Stimulated activated CD8-positive, alpha-beta memory T cell treated with anti-CD3 and anti-CD28 coated beads, Interleukin-15, amount 100 ng/mL, for 48 hours (primary cell): ENCODE measurements at places on chromosomes 11 and 22.
A peak's percentile ranks its signal among the peaks of the same experiment; 100 is the strongest.

DNA sequence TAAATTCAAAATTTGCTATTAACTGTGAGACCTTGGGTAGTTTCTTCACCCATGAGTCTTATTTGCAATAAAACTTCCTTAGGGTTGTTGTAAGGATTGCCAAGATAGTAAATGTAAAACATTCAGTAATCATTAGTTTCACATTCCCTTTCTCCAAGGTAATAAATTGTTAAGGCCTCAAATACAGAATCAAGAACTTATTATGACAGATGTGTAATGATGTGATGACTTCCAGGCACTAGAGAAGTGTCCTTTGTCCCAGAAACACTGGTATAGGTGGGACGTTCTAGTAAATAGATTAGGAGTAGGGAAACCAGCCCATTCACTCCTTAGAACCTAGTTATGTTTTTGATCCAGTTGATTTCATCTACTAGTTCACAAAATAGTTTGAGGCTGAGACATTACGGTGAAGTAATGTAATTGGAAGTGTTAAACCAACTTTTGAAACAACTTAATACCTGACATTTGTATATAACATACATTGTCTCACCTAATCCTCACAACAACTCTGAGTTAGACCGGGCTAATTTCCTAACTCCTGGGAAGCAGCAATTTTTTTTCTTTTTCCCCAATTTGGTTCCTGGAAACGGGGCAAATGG, 25.5 kb downstream of the CTNND1 start:
- DNase-seq = no peak

DNA sequence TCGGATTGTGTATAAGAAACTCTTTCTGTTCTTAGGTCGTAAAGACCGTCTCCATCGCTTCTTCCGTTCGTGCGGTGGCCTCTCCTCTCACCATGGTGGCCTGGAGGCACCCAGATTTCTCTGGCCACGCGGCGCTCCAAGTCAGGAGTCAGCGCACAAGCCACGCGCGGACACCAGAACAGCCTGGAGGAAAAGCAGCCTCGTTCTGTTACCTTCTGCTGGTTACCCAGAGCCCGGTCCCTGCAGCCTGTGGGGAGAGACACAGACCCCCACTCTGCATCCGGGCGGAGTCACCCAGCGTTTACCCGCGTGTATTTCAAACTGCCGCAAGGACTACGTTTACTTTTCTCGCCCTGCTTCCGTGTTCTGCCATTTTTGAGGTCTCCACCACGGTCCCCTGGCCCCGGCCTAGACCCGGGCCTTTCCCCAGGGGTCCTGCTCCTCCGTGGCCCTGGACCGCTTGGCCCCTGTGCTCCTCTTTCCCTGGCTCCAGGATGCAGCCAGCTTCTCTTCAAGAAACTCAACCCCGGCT, 776.1 kb downstream of the BRD1 start:
- no peak for DNase-seq

DNA sequence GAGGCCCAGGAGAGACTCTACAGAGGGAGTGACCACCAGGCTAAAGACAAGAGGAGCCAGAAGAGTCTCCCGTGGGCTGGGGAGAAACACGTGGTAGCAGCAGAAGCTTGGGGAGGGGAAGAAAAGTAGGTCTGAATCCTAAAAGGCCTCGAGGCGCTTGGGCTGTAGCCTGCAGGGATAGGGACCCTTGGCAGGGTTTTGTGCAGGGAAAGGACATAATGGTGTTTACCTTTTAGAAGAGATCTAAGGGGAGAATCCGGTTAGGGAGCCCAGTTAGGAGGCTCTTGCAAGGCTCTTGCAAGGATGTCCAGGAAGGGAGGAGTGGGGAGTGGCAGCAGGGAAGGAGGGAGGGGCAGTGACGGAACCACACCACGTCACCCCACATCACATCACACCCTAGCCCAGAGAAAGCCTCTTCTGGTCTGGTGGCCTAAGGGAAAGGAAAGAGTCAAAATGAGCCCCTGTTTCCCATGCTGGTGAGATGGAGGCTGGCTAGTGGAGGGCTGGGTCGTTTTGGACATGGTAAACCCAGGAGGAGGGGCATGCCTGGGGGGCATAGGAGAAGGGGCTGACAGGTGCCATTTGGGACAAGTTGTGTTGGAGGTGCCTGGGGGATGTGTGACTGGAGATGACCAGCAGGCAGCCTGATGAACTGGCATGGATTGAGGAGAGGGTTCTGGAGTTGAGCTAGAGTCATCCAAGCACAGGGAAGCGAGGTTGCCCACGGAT, 6.2 kb upstream of the FAM83F start:
- DNase-seq = no peak

DNA sequence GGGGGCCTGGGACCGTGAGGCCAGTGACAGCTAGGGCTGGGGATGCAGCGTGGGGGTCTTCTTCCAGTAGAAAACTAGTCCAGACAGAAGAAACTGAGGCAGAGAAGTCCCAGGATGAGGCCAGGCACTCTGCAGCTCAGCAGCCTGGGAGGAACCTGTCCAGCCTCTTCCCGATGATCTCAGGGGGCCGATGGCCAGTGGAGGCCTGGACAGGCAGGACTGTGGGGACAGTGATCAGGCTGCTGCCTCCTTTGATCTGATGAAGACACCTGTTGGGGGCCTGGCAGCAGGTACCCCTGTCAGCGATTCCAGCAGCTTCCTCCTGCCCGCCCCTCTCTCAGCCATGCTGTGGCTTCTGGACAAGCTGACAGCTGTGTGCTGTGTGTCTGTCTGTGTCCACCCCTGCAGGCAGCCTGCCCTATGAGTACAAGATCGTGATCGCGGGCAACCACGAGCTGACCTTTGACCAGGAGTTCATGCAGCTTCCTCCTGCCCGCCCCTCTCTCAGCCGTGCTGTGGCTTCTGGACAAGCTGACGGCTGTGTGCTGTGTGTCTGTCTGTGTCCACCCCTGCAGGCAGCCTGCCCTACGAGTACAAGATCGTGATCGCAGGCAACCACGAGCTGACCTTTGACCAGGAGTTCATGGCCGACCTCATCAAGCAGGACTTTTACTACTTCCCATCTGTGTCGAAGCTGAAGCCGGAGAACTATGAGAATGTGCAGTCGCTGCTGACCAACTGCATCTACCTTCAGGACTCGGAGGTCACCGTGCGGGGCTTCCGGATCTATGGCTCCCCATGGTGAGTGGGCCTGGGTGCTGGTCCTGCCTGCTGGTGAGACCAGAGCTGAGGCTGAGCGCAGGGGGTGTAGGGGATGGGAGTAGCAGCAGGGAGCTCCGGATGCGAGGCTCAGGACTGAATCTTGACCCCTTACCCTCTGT, 62.6 kb downstream of the MPPED1 start:
- DNase-seq = no peak

DNA sequence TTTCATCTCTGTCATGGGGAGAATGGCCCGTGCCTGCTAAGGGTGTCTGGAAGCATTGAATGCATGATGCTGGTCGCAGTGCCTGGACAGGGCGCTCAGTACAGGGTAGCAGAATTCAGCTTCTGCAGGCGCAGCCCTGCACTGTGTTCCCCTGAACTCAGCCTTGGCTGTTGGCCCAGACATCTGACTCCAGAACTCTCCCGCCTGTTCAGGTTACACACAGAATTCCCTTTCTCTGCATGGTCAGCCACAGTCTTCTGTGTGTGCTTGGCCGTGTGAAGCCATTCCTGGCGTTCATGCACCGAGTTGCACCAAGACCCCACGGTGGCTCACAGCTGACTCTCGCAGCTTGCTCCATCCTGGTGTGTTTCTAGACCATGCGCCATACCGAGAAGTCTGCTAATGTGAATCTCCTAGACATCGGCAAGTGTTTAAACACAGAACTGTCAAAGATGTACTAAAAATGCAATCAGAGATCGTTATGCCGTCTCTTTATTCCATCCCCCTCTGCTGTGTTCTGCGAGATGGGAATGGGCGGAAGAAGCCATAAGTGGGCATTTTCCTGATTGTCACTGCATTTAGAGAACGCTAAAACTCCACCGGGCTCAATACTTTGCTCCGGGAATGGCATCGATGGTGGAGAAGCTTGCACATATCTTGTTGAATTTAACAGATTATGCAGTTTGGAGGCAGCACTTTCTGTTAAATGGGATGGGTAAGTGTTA, 55.6 kb downstream of the MPPED1 start:
- no peak for DNase-seq

DNA sequence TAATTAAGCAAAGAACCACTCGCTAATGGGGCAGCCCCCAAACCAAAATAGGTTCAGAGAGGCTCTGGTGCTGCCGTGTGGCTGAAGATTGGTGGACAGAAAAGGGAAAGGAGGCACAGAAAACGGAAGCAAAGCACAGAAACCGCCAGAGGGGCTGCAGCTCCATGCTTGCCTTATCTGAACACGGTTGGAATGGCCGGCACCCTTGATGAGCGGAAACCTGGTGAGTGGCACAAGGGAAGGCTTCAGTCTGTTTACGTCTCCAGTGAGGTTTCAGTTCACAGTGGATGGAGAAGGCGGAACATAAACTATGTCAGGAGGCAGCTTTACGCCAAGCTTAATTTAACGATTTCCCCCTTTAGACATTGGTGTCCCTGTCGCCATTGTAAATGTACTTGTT, 5.2 kb upstream of the PRR33 start:
- no peak for DNase-seq

DNA sequence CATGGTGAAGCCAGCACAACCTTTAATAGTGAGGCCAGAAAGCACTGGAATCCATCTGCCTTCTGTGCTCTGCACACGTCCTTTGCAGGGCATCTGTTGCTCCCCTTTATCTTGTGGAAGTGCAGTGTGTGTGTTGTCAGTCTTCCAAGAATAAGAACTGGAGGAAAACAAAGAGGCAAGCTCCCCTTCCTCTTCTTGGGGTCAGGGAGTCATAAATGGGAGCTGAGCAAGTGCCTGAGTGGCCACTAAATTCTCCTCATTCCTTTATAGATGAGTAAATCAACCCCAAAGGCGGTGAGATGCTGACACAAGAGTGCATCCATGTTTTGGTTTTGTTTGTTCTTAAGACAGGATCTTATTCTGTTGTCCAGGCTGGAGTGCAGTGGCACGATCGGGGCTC, 38.3 kb downstream of the WT1 start:
- DNase-seq = no peak

DNA sequence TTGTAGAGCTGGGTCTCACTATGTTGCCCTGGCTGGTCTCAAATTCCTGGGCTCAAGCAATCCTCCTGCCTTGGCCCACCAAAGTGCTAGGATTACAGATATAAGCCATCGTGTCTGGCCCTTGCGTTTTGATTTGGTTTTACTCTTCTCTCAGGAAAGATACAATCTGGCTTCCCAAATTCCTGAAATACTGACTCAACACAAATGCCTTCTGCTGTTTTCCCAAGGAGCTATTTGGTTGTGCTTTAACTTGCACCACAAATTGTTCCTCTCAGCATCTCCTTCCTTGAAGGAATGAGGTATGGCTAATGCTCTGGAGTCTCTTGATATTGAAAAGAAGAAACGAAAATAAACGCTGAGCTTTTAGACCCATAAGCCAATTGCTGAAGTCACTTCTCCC, 110.0 kb upstream of the PAX6 start:
- DNase-seq = no peak

GRCh38 chr11:65895482-65895981, 4.7 kb downstream of the FOSL1 start:
- DNase-seq = no peak

- peak; percentile 43 for DNase-seq
These were observed 540 bp downstream of the PPARA start for GRCh38 chr22:46150655-46151477.

GRCh38 chr11:13462901-13463778, at the start of gene BTBD10:
Gene BTBD10, minus strand, starts transcription at chr11:13463222. Its CDS starts 18,098 bp downstream, at chr11:13445124.
- peak; percentile 90 for DNase-seq

- DNase-seq = peak; percentile 57
These were observed 15.4 kb downstream of the BAD start for GRCh38 chr11:64268893-64269539.

GRCh38 chr22:41828516-41828915, 4.4 kb upstream of the SREBF2 start:
- DNase-seq = no peak

- no peak for DNase-seq
These were observed 10.1 kb upstream of the OR4A15 start for GRCh38 chr11:55357560-55358184.

DNA sequence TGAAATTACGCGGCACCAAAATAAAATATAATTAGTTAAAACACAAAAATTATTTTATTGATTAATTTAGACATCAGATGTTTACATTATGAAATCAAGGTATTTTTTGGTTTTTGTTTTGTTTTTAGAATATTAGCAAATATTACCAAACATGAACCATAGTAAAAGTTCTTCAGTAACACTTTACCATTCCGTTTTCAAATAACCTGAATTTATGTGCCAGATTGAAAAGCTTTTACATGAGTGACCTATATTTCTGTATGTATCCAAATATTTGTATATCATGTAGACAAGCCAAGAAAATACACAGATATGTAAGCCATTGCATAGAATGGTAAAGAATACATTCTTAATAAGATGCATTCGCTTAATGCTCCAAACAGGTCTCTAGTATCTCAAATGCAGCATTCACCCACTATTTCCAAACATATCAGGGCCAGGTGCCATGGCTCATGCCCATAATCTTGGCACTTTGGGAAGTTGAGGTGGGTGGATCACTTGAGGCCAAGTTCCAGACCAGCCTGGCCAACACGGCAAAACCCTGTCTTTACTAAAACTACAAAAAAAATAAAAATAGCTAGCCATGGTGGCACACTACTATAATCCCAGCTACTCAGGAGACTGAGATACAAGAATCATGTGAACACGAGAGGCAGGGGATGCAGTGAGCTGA, 102.4 kb upstream of the SERPIND1 start:
- no peak for DNase-seq

GRCh38 chr22:27349456-27349855, 452.1 kb downstream of the MN1 start:
- DNase-seq = no peak

DNA sequence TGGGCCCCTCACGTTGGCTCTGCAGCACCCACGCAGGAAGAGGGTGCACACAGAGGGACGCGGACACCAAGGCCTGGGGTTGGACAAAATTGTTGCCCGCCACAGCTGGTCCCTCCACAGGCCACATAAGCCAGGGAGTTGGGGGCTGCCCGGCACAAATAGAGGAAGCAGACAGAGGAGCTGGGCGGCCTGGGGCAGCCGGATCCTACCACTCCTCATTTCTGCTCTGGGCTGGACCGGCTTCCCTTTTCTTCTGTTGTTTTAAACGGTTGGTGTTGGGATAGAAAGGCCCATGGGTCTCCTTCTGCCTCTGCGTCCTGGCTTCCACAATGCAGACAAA, 36.4 kb upstream of the LINC01488 start:
- DNase-seq = no peak

DNA sequence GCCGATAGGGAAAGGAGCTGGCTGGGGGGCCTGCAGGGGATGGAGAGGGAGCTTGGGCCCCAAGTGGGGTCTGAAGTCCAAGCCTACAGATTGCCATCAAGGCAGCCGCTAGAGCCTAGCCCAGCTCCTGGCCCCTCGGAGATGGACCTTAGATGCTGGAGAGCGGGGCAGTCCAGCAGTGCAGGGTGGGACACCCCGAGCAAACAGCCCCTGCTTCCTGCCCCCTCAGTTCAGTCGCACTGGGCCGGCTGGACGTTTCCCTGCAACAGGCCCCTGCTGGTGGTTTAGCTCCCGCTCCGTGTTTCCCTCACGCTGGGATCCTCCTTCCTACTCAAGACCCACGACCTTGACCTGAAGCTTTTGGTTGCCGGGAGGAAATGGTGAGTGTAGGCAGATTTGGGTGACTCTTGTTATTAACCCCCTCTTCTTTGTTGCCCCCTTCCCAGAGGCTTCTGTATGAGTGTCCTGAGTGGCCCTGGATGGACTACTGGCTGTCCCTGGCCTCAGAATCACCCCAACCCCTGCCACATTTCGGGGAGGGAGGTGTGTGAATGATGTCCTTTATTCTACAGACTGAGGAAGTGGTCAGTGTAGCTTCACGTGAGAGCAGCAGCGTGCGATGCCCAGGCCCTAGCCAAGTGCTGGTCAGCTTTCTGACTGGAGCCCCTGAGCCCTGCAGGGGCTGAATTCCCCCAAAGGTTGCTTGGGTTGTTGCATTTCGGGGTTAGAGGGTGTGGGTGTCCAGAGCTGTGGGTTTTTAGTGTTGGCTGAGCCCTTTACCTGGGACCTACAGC, 2.7 kb downstream of the ST3GAL4 start:
- DNase-seq = no peak
